ENCODE measurements at places on chromosomes 1 and 21.

DNA sequence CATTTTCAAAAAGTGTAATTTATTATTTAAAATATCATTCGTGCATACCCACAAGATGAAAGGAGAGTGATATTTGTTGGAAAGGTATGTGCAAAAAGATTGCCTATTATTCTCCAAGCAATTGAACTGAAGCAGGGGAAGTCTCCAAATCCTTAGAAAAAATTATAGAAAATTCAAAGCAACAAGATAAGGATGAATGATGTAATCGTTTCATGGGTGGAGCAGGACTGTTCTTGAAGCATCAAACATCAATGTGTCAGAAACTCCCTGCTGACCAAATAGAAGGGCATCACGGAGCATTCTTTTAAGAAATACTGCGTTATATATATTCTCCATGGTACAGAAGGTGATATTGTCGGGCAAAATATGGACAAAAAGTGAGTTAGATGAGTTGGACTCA is 87.9 kb upstream of the SPAG17 start:
- DNase-seq = no peak

DNA sequence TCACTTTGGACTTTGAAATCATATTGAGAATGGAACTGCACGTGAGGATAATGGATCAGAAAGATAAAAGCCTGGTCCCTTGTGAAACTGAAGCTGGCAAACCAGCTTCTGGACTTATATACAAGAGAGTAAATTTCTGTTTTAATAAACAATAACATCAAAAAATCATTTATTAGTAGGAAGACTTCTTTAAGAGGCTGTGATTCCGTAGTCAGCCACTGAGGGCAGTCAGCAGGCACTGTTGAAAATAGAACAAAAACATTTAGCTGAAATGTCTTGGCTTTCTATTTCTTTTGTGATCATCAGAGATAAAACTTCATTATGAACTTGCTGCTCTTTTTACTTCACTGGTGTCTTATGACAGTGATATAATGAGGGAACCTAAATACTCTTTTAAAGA is 489.4 kb downstream of the PCP4 start:
- DNase-seq = no peak

GRCh38 chr1:12475101-12475500 is 142.9 kb downstream of the DHRS3 start:
- DNase-seq = no peak

DNA sequence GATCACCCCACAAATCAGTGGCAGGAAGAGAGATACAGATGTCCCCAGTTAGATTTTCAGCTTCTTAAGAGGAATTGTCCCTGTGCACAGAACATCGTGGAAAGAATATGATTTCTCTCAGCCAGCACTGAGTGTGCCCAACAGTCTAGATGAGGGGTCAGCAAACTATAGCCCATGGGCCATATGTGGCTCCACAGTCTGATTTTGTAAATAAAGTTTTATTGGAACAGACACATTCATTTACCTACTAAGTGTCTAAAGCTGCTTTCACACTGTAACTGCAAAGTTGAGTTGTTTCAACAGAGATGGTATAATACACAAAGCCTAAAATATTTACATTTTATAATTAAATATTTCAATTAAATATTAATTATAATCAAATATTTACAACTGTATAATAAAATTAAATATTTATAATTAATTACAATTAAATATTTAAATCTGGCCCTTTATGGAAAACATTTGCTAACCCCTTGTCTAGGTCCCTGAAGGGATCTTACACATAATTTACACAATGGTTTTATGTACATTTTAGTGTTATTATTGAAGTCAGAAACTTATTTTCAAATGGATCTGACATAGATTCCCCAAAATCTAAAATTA is 407.6 kb downstream of the PTPRU start:
- DNase-seq = no peak

GRCh38 chr21:46078978-46079351 is 18.9 kb upstream of the COL6A2 start:
- no peak for DNase-seq

- DNase-seq = peak; percentile 63
These were observed 115.7 kb downstream of the SLC30A10 start for GRCh38 chr1:219812491-219813203.

DNA sequence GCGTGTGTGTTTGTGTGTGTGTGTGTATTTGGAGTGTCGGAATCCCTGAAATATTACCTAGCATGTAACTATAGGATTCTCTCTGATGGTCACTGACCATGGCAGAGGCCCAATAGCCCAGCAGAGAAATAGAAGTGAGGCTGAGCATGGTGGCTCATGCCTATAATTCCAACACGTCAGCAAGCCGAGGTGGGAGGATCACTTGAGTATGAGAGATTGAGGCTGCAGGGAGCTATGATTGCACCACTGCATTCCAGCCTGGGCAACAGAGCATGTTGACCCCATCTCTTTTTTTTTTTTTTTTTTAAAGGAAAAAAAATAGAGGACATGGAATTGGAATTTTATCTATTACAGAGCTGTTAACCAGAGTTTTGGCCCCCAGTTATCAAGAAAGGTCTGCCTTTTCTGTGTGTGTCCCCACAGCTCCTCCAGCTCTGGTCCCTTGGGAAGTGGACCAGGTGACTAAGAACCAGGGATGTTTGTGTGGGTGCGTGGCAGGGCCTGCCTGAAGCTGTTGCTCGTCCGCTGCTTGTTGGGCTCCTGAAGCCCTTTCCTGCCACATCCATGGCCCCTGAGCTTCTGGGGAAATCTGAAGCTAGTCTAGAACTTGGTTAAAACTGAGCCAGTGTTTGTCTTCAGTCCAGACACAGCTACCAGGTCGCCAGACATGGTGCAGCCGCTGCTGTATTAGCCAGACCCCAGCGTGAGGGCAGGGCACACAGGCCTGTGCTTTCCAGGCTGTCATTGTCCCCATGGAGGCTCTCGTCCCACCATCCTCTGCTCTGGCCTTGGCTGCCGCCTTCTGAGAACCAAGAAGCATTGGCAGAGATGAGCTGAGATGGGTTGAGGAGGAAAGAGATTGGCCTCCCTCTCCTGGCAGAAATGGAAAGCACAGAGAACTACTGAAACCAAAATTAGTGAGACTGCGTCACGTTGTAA is 25.5 kb downstream of the CAPN9 start:
- DNase-seq = peak; percentile 58

GRCh38 chr1:205429762-205430695 is 8.2 kb upstream of the LEMD1 start:
- no peak for DNase-seq

GRCh38 chr1:168317309-168317708 is 36.6 kb downstream of the TBX19 start:
- no peak for DNase-seq

GRCh38 chr1:220239966-220240365 is 32.3 kb downstream of the RAB3GAP2 start:
- no peak for DNase-seq

GRCh38 chr1:236875975-236876374 is 80.9 kb downstream of the MTR start:
- DNase-seq = no peak

GRCh38 chr1:166039436-166040201 is 127.2 kb downstream of the FAM78B start:
- no peak for DNase-seq

All from Caco-2 (cell line).